ENCODE measurements at places on chromosomes 7 and 10. TPM values are rescaled to one million over a fixed set of nuclear protein-coding genes. Genes with fewer than 3 reads are reported as not detected.

DNA sequence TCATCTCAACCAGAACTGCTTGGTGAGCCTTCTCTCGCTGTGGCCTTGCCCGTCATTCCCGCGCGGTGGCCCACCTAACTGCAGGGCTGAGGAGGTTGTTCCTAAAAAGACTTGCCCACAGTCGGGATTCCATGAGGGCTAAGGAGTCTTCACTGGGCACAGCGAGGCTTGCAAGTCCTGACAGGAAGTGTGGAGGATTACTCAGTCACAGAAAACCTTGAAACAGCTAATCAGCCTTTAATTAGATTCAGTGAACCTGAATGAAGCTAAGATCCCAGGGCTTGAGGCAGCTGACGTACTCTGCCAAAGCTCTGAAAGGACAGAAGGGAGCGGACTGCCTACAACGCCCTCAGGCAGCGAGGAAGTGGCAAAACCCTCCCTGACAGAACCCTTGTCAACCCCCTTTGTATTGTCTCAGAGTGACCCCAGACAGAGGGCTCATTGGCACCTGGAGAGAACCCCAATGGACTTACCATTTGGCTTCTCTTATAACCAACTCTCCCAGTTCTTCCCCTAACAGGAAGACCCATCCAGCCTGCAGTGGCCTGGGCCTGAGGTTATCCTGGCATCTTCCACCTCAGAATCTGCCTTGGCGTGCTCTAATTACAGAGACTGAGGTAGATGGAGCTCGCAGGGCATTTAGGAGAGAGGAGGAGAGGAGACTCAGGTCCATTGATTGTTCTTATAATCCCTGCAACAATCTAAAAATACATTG, 2.5 kb upstream of the LAMB4 start:
- DNase-seq, result no peak

DNA sequence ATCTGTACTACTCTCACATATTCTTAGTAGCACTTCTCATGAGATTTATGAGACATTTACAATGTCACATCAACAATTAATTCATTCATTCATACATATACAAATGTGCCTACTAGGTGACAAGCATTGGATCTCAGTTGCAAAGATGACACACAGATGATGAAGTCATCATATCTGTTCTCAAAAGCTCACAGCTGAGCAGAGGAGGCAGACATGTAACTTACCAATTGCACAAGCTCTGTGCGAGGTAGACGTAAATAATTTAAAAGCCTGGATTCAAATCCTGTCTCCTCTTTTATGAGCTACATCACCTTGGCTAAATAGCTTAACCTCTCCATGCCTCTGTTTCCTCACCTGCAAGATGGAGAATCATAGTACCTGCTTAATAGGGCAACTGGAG, 109.4 kb upstream of the FAM133B start:
- DNase-seq, result no peak

- no peak for DNase-seq
Observed at GRCh38 chr10:30371954-30372353, 22.9 kb upstream of the MTPAP start.

- DNase-seq, result no peak
Observed at GRCh38 chr7:113774182-113774807, 144.5 kb downstream of the PPP1R3A start.

Gene NUTM2B
- 0.20 TPM for total RNA-seq

Measured in WTC11 (cell line).